ENCODE measurements at places on chromosomes 6 and 20.
A peak's percentile ranks its signal among the peaks of the same experiment; 100 is the strongest.

DNA sequence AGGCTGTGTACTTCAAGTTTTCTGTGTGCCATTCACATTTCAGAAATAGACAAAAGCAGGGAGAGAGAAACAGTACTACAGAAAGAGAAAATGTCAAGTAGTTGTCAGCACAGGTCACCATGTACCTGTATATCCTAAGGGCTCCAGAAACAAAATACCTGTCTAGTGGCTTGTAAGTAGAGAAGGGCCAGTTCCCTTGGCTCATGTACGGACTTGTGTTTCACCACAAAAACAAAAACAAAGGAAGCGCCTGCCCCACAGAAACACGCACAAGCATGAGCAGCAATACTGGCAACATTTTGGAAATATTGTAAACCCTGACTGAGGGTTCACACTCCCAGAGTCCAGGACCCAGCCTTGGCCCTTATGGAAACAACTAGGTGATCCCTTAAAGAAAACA lies 44.3 kb downstream of the CNKSR3 start:
- no peak for DNase-seq

DNA sequence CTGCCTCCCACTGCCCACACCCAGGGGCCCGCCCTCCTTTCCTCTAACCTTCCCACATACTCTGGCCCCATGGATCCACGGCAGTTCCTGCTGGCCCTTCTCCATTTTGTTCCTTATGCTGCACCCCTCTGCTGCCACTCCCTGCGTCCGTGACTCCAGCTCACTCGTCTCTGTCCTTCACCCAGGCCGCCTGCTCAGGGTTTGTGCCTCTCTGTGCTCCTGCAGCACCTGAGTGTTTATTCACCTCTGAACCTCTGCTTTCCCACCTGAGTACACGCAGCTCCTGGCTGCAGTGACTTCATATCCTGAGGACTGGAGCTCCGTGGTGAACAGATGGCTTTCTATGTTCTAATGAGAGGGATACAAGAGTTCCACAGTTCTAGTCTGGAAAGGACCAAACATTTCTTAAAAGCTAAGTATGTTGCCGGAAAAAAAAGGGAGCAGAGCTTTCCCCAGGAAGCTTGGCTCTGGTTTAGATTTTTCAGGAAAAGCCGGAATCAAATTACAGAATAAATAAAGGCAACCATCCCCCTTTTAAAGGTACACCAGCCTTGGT lies 1.5 kb upstream of the GNRH2 start:
- DNase-seq, result no peak

DNA sequence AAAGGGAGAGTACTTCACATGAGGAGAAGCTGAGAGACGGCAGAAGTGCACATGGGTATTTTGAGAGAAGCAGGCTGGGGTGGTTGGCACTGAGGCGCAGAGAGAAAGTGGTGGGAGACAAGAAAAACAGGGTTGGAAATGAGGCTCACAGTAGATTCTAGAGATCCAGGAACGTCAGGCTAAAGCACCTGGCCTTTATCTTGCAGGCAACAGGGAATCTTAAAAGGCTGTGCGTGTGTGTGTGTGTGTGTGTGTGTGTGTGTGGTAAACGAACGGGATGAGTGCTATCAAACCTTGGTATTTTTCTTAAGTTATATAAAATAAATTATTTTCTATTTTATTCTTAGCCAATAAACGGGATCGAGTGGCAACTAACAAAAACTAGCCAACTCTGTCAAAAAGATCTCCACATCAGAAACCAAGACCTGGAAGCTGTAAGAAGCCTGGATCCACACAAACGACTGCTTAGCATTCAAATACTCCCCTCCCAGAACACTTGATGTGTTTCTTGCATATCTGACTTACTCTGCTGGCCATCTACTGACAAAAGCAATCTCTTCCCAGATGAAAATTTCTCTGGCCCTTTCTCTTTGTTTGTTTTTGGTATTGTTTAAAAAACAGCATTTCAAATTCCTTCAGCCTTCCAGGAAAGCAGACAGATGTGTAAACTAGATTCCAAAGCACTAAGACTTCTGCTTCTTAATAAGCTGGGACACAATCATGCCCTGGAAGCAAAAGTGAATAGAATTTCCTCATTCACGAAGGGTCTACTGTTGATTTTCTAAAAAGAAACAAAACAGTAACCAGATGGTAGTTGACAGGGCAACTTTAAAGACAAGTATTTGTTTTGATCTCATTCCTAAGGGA lies 44.8 kb upstream of the FABP7 start:
- no peak for DNase-seq

GRCh38 chr20:51339721-51340450 lies 202.6 kb downstream of the NFATC2 start:
- DNase-seq, result no peak

DNA sequence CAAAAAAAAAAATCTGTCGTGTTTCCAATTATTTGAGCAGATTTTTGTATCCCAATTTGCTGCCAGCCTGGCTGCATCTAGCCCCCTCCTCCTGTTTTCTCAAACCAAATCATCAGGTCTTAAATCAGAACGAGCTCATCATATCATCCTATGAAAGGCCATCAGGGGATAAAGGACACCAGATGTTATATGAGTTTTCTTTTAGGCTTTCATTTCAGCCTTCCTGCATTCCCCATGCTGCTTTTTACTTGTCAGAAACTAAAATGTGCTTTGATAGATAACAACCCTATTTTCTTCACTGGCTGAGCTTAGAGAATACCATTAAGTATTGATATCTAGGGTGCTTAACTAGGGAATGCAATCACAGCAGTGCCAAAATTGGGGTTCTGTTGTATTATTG lies 968.4 kb upstream of the SLC35B3 start:
- no peak for DNase-seq

- no peak for DNase-seq
These were observed 10.7 kb downstream of the ETV7 start for GRCh38 chr6:36376742-36377141.

DNA sequence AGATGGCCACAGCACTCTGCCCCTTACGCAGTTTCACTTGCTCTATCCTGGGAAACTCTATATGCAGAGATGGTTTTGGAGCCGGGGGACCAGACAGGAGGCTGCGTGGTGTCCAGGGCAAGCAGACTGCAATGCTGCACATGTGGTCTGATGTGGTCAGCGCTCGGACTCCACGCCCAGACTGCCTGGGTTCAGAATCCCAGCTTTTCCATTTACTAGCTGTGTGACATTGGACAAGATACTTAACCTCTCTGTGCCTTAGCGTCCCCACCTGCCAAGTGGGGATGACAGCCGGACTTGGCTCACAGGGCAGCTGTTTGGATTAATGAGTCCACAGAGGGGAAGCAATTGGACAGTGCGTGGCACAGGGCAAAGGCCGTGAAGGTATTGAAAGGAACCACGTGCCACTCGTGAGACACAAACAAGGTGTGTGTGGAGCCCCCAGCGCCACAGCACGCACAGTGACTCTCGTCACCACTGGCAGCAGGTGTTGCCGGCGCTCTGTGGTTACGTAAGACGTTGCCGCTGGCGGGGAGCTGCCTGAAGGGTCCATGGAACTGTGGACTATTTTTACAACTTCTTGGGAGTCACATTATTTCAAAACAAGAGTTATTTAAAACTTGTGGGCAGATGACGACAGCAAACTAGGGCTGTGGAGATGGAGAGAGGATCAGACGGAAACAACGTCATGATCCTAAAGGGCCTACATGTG lies 201.4 kb downstream of the PREX1 start:
- no peak for DNase-seq

- peak; percentile 33 for DNase-seq
These were observed 568 bp downstream of the CCDC170 start for GRCh38 chr6:151494235-151494935.

DNA sequence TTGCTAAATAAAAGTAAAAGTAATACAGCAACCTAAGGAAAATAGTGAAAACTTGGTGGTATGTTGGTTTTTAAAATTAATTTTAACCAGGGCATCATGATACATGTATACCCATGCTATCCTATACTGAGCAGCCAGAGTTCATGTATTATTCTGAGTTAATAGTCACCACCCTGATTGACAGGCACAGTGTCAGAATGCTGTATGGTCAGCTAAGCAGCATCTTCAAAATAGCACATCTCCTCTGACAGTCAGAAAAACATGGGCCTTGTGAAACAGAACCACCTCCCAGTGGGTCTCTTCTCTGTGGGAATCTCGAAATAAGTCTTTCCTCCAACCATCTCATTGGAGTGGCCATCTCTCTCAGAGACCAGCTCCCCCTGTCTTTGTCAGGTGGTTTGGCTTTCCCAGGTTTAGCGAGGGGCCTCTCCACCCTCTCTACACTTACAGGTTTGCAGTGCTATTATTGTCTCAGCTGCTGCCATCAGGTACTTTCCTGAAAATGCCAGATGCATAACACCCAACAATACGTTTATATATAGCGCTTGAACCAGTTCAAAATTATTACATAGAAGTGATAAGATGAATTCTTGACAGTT lies 47.1 kb upstream of the RNF8 start:
- DNase-seq, result no peak

DNA sequence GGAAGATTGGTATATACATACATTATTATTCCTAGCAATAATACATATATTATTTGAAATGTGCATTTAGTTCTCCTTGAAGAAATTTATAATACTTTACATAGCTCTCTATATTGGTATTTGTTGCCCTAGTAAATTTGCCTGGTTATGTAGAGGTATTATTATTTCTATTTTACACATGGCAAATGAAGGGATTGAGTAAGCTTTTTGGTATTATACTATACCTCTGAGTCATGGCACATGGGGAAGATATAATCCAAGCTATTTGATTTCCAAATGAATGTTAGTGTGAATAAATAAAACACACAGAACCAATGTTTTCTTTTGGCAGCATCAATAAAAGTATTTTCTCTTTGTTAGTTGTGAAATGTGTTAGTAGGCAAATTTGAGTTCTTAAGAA lies 409.6 kb upstream of the SLC35B3 start:
- DNase-seq, result no peak

GRCh38 chr6:64146094-64146493 lies 510.5 kb downstream of the PHF3 start:
- no peak for DNase-seq

- no peak for DNase-seq
These were observed 100.9 kb upstream of the IYD start for GRCh38 chr6:150267686-150268561.

GRCh38 chr20:17967521-17968365 lies 851 bp downstream of the SNX5 start:
- DNase-seq, result peak; percentile 57

- DNase-seq, result no peak
These were observed 5.3 kb upstream of the TNFRSF6B start for GRCh38 chr20:63690898-63691710.

- DNase-seq, result no peak
These were observed 66.9 kb downstream of the FAXC start for GRCh38 chr6:99282479-99283062.

GRCh38 chr6:77341058-77341986 lies 122.0 kb downstream of the HTR1B start:
- no peak for DNase-seq

DNA sequence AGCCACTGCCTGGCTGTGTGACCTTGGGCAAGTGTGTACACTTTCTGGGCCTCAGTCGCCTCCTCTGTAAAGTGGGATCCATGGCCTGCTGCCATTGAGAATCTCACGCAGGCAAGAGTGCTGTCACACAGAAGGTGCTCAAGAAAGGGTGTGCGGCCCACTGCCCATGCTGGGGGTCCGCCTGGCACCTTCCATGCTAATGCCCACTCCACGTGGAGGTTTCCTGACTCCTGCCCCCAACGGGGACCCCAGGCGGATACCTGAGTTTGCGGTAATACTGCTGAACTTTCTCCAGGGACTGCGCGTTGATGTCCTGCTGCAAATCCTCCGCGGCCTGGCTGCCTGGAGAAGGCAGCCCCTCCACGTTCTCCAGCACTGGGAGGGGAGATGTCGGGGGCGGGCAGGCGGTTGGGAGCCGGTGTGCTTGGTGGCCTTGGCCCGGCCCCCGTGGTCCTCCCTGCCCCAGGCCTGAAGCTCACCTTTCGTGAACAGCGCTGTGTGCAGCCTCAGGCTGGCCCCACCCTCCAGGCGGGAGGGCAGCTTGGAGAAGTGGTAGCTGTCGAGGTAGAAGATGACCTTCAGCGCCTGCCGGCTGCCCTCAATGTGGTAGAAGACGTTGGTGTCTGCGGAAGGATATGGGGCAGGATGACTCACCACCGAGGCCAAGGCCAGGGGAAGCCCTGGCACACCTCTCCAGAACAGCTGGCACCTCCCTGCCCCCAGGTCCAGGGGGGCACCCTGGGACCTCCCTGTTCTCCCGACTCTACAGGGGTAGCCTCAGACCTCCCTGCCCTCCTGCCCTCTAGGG lies 195.6 kb downstream of the PREX1 start:
- DNase-seq, result no peak
